Urinary bladder (tissue), 4 donors: ENCODE measurements at places on chromosomes 6 and 20. TPM values are rescaled to one million over a fixed set of nuclear protein-coding genes. Genes with fewer than 3 reads are reported as not detected.

DNA sequence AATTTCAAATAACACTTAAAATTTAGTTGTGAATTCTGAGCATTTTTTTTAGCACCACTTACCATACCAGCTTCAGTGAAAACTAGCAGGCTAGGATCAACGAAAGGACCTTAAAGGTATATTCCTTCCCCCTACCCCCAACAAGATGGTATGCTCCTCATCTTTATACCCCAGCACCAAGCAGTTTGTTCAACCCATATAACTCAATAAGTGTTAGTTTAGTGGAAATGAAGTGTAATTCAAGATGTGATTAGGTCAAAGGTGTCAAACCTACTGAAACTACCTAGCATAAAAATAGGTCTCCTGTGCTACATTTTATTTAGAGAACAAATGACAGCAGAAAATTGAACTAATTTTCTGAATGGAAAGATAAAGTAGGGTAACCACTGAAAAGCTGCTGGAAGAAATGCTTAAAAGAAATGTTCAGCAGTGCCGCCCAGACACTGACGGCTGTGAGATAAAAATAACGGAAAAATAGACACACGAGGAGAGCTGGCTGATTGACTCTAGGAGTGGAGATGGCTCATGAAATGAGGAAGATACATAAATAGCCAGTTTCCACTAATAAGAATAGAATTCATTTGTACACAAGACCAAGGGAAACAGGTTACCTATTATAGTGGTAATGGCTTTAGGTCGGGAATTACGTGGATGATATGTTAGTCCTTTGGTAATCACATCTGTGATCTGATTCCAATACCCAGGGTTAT is 94.8 kb downstream of the IPCEF1 start:
- DNase-seq = no peak

DNA sequence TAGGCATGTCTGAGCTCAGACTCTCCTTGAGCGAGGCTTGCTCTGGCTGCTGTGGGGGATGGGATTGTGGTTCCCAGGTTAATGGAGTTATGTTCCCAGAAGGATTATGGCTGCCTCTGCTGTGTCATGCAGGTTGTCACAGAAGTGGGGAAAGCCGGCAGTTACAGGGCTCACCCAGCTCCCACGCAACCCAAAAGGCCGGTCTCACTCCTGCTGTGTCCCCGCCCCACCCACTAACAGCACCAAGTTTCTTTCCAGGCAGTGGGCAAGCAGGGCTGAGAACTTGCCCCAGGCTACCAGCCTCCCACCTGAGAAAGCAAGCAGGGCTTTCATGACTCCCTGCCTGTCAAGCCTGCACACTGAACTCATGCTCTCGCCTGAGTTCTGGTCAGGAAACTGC is 750.5 kb downstream of the FRK start:
- no peak for DNase-seq

GRCh38 chr6:37673436-37673835 is 24.2 kb downstream of the MDGA1 start:
- DNase-seq = no peak

Gene MRAP2
- total RNA-seq = 5.6 TPM

GRCh38 chr6:33053230-33053629 is 20.2 kb downstream of the HLA-DPA1 start:
- DNase-seq = no peak

DNA sequence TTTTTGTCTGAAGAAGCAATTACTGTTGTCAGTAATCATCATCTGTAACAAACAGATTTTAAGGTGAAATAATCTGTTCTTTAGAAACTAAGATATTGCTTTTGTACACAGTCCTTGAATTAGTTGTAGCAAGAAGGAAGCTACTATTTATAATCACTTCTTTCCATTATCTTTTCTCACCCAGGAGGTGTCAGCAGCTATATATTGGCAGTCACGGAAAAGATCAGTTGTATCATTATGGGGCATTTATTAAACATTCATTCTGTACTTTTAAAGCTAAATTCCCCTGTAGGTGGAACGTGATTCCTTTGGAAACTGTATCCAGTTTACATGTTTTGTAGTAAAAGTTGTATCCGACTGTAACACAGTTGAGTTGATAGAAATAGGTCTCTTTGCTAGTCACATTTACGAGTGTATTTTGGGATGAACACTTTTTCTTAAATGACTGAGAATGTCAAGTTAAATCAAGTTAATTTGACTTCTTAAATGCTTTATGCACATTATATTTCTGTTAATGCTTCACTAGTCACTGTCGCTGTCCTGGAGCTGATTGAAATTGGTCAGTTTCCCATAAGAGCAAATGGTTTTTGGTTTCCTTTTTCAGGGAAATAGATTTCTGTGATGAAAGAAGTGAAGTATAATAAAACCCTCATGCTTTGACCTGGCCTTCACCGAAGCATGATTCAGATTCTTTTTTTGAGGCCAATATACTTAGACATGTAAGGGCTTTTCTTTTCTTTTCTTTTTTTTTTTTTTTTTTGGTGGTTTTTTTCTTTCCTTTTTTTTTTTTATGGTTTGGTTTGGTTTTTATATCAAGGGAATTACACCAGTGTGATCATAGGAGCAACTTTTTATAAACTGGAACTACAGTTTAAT is 5.1 kb downstream of the QKI start:
- DNase-seq = no peak

DNA sequence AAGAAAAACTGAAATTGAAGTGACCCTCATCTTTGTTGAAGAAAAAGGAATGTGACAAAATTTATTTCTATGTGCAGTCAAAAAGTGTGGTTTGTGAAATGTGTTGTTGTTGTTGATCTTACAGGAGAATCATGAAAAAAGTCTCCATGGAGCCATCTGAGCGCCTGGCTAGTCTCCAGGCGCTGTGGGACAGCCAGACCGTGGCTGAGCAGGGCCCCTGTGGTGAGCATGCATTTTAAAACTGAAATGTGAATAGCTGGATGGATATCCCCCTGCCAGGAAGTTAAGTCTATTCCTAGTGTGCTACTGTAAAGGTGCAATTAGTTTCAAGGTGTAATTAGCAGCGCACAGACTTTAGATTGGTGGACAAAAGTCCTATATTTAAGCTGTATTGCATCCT is 170.6 kb downstream of the CARMIL1 start:
- DNase-seq = no peak

DNA sequence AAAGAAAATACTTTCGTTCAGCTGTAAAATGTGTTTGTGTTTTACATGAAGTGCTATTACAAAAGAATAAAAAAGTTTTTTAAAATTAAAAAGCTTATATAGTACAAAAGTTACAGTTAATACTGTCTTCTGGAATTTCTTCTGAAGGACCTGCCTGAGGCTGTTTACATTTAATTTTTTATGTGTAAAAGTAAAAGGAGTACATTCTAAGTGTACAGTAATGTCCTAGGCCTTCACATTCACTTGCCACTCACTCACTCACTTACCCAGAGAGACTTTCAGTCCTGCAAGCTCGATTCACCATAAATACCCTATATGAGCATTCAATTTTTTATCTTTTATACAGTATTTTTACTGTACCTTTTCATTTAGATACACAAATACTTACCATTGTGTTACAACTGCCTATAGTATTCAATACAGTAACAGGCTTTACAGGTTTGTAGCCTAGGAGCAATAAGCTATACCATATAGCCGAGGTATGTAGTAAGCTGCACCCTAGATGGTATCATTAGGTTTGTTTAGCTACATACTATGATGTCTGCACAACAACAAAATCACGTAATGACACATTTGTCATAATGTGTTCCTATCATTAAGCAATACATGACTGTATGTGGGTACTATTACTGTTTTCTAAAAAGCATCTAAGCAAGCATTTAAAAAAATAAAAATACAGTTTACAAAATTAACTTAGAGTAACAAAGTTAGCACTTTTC is 33.0 kb downstream of the RNF146 start:
- no peak for DNase-seq

DNA sequence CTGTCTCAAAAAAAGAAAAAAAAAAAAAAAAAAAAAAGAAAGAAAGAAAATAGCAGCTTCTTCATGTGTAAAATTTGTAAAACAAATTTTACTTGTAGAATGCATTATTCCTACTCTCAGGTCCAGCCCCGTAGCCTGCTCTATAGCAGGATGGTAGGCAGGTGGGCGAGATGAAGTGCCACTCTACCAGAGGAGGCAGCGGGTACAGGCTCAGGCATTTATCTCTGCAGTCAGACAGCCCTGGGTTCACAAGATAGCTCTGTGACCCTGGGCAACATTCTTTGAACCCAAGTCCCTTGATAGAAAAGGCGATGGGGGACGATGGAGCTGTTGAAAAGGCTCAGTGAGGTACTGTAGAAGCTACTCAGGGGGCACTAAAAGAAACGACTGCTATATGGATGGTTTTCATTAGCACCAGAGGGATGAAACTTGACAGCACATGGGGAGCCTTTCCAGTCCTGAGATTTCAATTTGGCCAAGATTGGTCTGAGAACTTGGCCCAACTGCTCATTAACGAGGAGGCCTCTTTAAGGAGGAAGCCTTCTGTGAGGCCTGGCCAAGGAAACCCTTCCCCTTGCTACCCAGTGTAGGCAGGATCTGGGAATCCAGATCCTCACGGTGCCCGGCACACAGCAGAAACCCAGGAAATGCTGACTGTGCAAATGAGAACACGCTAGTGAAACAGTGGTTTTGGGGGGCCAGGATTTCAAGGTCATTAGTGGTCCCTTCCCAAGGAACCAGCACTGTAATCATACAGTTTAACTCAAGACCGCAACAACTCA is 63.1 kb downstream of the MYH7B start:
- peak; percentile 10 for DNase-seq

DNA sequence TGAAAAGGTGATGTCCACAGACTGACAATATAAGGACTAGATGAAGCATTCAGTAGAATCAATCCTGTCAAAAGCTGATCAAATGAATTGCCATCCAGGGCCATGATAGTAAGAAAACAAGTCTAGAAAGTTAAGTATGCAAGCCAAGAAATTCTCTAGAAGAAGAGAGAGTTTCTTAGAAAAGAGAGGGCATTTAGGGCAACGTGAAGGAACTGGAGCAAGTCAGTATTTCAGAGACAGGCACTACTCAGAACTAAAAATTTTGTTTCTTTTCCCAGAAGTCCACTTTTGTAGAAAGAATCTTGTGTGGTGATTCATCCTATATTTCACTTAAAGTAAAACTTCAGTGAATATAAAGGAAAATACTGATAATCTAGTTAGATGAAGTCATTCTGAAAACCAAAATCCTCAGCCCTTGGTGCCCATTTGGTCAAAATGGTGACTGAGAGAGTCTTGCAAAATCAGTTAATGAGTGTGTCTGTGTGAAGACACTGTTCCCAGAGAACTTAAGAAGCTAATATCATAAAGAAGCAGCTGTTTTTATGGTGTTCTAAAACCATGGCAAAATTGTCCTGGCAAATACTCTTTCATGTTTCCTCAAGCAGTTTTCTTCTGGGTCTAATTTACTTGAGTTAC is 82.2 kb downstream of the COL19A1 start:
- DNase-seq = no peak

DNA sequence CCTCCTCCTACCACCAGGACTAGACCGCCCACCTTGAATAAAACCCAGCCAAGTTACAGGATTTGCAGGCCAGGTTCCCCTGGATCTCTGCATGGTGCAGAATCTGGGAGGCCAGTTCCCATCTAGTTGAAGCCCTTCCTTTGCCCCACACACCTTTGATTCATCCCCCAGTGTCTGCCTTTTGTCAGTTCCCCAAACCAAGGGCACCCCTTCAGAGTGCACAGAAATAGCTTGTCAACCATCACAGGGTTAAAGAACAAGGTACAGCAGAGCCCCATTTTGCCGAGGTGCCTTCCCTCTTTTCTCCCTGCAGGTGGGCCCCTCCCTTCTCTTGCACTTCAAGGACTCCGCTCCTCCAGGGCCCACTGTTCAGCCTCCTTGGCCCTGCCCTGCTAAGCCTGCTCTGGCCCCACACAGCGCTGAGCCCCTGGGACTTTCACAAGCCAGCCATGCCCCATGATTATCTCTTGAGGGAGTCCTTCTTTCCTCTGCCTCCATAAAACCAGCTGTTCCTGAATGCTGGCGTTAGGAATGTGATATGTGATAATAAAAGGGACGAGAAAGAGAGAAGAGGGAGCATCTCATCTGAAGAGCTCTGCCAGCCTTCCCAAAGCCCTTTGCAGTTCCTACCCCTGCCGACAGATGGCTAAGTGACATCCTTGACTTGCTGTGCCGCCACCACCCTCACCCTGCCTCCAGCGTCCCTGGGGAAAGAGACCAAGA is 280.3 kb downstream of the CDC5L start:
- DNase-seq = no peak

- DNase-seq = no peak
Observed at GRCh38 chr6:157020398-157020797, 243.2 kb downstream of the ARID1B start.

- no peak for DNase-seq
Observed at GRCh38 chr20:8940326-8940725, 128.6 kb upstream of the PLCB4 start.

GRCh38 chr6:95294043-95294442 is 283.3 kb upstream of the MANEA start:
- DNase-seq = no peak

GRCh38 chr6:16854986-16855385 is 93.7 kb upstream of the ATXN1 start:
- DNase-seq = no peak

DNA sequence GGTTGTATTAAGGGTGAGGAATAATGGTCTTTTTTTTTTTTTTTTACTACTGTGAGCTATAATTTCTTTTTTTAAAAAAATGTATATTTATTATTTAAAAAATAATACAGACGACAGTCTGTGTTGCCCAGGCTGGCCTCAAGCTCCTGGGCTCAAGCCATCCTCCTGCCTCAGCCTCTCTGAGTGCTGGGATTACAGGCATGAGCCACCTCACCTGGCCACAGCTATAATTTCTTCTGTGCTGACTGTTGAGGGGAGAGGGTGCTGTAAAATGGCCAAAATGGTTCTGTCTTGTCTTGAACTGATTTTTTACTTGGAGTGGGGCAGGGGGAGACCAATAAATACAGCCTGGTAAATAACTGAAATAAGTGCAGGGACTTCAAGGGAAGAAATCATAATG is 3.6 kb downstream of the SRSF3 start:
- no peak for DNase-seq

- no peak for DNase-seq
Observed at GRCh38 chr6:13613029-13613594, 2.0 kb upstream of the NOL7 start.

Gene CAP2
- 19.0 TPM for total RNA-seq

DNA sequence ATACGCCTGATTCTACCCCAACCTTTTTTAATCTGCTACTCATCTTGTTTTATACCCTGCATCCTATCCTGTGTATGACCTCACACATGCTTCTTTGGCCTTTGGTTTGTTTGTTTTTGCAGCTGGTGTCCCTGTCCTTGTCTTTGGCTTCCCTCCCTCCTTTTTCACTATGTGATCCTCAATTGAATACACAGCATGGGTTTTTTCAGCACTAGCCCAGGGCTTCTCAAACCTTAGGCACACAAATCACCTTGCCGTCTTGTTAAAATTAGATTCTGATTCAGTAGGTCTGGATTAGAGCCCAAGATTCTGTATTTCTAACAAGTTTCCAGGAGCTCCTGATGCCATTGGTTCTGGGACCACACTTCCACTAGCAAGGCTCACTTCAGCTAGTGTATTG is 321.5 kb upstream of the MAN1A1 start:
- no peak for DNase-seq

Gene LPA
- 4.0 TPM for total RNA-seq

DNA sequence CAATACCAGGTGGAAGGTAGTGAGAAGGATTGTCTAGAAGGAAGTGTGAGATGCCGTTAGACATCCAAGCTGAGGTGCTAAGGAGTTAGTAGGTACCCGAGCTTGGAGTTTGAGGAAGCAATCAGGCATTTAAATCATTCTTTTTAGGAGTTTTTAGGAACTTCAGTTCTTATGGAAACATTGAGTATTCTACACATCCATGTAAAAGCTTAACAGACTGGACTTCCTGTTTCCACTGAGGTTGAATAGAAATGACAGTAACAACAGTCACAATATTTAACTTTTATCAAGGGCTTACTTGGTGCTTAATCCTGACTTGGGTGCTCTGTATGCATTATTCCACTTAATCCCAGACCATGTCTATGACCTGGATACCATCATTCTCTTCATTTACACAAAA is 136.4 kb downstream of the UST start:
- DNase-seq = no peak
